Foreskin keratinocyte (primary cell): ENCODE measurements at places on chromosomes 5 and 9. TPM values are rescaled to one million over a fixed set of nuclear protein-coding genes. Genes with fewer than 3 reads are reported as not detected.

The PCDHGB1 gene
- total RNA-seq: not detected in 2 replicates

The IER5L gene
- 10.7 and 11.6 TPM in 2 replicates for total RNA-seq

The LRSAM1 gene
- 9.8 and 11.0 TPM in 2 replicates for total RNA-seq

The AP3S1 gene
- total RNA-seq: 112 and 124 TPM in 2 replicates

The PLK2 gene
- 179 and 369 TPM in 2 replicates for total RNA-seq

The FGFR4 gene
- total RNA-seq: 5.5 and 8.3 TPM in 2 replicates

The ANXA6 gene
- total RNA-seq: 50.6 and 73.9 TPM in 2 replicates

The UQCRQ gene
- total RNA-seq: 369 and 412 TPM in 2 replicates

The ZNF346 gene
- total RNA-seq: 11.7 and 12.0 TPM in 2 replicates
